ENCODE measurements at places on chromosomes 3 and 15. TPM values are rescaled to one million over a fixed set of nuclear protein-coding genes. Genes with fewer than 3 reads are reported as not detected.

SYNPR gene
- total RNA-seq = 1.4 TPM

TMEM212 gene
- not detected for total RNA-seq

LTF gene
- 0.28 TPM for total RNA-seq

AADACL2 gene
- total RNA-seq = not detected

RPL29 gene
- 2,632 TPM for total RNA-seq

- no peak for DNase-seq
Observed at GRCh38 chr3:172189987-172190603, 150.7 kb downstream of the FNDC3B start.

GRCh38 chr3:143825513-143825912 is 22.8 kb downstream of the SLC9A9 start:
- DNase-seq = no peak

GRCh38 chr15:101322854-101323477 is 27.9 kb upstream of the SNRPA1 start:
- no peak for DNase-seq

DNA sequence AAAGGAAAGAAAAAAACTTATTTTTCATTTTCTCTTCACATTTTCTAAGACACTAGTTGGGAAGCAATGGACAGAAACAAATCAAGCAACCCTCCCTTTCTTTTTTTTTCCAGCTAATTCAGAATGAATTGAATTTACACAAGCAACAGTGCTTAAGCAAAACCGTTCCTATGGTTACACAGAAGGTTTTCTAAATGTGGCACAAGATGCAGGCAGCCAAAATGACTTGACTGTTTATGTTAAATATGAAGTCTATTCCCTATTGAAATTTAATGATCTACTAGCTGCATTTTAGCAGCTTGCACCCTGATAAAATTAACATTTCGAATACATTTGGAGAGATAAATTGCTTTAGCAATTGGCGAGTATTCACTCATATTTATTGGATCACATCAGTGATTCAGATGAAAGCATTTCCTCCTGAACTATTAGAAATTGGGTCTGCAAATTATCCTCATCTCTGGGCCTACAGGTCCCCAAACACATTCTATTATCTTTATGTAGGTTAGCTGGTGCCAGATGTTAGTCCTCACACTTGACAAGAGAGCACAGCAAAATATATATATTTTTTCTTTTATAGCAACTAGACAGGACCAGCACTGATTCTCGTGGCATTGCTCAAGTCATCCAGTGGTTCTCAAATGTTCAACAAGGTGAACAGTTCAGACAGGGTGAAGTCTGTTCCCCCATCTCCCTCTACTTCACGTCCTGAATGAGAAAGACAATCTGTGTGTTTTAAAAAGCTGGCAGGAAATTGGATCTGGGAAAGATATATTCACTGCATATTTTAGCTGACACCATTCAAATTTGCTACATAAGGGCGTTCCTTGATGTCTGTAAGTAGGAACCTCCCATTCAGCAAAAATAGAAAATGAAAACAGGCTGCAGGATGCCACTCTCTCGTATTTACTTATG is 463.6 kb upstream of the KCNMB2 start:
- no peak for DNase-seq

GRCh38 chr15:32763295-32763694 is 45.5 kb downstream of the GREM1 start:
- no peak for DNase-seq

DNA sequence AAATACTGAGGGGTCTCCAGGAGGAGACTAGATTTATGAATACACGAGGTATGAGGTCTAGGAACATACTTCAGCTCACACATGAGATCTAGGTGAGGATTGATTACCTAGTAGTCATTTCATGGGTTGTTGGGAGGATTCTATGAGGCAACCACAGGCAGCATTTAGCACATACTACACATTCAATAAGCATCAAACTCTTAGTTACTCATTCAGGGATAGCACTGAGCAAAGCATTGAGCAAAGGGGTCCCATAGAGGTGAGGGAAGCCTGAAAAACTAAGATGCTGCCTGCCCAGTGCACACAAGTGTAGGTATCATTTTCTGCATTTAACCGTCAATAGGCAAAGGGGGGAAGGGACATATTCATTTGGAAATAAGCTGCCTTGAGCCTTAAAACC is 4.5 kb downstream of the CCR5 start:
- no peak for DNase-seq

- DNase-seq = no peak
Observed at GRCh38 chr3:7800006-7800780, 701.4 kb upstream of the LMCD1 start.

- DNase-seq = no peak
Observed at GRCh38 chr3:128579927-128580326, 70.7 kb downstream of the RPN1 start.

- DNase-seq = no peak
Observed at GRCh38 chr3:123129532-123129931, 62.7 kb downstream of the PDIA5 start.

DNA sequence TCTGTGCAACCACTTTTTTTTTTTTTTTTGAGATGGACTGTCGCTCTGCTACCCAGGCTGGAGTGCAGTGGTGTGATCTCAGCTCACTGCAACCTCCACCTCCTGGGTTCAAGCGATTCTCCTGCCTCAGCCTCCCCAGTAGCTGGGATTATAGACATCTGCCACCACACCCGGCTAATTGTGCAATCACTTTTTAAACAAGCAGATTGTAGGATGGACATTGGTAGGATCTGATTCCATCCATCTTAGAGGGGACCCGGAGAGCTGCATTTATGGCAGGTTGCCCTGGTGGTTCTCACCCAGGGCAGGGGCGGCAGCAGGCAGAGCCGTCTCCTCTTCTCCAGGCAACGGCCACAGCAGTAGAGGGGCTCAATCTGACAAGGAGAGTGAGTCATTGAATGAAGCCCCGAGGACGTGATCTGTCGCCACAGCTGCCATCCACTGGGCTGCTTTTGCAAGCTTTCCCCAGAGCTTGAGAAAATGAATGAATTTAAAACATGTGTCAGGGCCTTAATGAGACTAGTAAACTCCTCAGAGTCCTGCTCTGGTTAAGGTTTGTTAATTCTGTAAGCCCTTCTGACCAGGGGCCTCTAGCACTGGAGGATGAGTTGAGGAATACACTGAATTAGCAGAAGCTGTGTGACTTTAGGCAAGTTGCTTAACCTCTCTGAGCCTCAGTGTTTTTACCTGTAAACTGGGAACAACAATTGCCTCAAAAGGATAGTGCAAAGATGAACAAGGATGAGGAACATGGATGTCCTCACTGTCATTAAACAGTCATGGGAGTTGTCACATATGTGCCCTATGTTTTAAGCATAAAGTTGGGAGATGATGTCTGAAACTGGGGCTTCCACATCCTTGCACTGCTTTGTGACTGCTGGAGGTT is 129.1 kb downstream of the ASB7 start:
- no peak for DNase-seq

DNA sequence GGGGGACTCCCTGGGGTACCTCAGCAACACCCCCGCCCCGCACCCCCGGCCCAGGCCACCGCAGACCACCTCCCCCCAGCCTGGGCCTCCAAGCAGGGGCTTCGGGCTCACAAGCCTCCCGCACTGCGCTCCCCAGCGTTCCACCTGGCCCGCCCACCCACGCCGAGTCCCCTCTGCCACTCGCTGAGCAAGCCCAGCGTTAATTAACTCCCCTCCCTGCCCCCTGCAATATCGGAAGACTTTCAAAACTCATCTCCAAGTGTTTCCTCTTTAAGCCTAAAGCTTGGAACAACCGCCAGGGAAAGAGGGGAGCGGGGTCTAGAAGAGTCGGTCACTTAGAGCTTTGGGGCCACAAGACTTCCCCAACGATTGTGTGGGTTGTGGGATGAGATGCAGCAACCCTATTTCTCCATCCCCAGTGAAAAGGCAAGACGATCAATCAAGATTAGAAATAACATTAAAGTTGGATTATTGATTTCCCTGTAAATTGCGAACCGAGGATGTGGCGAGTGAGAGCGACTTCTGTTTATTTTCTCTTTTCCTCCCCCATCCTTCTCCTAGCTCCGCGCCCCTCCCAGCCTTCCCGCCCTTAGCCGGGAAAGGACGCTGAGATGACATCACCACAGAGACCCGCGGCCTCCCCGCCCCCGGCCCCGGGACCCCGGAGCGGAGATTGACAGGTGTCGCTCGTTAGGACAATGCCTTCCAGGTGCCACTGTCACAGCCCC is 30.2 kb downstream of the NR2F2 start:
- no peak for DNase-seq

DNA sequence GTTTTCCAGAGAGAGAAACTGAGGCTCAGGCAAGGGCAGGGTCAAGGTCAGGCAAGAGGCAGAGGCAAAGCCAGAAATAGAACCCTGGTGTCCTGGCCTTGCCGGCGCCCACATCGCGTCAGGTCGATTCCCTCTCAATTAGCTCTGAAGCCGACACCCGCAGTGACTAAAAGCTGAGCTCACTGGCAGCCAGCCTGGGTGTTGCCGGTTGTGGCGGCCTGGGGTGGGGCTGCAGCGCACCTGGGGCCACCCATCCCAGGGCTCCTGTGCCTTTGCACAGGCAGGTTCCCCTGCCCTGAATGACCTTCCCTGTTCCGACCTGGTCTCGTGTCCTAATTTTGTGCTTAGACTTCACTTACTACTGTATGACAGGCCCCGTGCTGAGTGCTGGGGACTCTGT is 6.2 kb downstream of the SEMA3F start:
- no peak for DNase-seq

- DNase-seq = no peak
Observed at GRCh38 chr15:77516076-77516475, 95.4 kb downstream of the HMG20A start.

- no peak for DNase-seq
Observed at GRCh38 chr3:39372833-39373232, 10.3 kb upstream of the SLC25A38 start.

DNA sequence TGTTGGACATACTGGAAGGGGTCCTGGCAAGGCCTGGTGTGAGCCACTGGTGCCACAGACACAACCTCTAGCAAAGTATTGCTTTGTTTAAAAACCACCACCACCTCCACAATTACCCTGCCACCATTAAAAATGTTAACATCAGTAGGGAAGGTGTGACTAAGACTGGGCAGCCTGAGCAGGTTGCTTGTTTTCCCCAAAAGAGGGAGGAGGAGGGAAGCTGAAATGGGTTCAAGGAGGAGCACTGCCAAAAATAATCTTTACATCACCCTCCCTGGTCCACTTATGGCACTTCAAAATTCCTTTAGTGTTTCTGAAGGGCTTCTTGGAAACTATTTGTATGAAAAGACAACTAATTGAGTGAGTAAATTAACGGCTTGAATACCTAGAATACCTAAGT is 99.8 kb upstream of the FGF7 start:
- no peak for DNase-seq

GRCh38 chr3:76754247-76754646 is 285.7 kb upstream of the ROBO2 start:
- no peak for DNase-seq

Data from sigmoid colon (tissue), 7 donors.